RPMI7951 (cell line): ENCODE measurements at places on chromosomes 2 and 18. TPM values are rescaled to one million over a fixed set of nuclear protein-coding genes. Genes with fewer than 3 reads are reported as not detected.

DNA sequence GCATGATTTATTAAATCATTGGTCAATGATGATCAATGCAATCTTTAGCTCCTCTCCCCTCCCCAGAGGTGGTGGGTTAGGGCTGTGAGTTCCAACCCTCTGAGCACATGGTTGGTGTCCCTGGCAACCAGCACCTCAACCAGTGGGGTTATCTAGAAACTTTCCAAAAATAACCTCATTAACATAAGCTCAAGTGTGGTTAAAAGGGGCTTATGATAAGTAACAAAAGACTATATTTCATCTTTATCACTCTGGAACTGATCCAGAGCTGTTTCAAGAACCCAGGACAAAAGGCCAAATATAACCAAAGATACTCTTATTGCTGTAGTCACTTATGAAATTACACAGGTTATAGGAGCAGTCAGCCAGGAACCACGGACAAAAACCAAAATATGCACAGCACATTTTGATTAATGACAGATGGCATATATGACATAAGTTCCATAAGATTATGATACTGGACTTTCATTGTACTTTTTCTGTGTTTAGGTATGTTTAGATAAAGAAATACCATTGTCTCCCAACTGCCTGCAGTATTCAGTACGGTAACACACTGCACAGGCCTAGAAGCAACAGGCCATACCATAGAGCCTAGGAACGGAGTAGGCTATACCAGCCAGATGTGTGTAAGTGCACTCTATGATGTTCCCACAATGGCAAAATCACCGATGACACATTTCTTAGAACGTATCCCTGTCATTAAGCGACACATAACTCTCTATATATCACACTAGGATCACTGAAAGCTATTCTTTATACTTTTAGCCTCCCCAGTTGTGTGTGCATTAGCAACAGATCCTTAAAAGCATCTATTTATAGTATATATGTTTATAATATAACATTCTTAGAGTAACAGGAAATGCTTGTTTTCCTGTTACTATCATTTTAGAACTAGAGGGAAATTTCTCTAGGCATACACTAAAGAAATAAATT, 31.9 kb downstream of the KIDINS220 start:
- DNase-seq: no peak

GRCh38 chr2:2392332-2392731, 61.3 kb upstream of the MYT1L start:
- no peak for DNase-seq

DNA sequence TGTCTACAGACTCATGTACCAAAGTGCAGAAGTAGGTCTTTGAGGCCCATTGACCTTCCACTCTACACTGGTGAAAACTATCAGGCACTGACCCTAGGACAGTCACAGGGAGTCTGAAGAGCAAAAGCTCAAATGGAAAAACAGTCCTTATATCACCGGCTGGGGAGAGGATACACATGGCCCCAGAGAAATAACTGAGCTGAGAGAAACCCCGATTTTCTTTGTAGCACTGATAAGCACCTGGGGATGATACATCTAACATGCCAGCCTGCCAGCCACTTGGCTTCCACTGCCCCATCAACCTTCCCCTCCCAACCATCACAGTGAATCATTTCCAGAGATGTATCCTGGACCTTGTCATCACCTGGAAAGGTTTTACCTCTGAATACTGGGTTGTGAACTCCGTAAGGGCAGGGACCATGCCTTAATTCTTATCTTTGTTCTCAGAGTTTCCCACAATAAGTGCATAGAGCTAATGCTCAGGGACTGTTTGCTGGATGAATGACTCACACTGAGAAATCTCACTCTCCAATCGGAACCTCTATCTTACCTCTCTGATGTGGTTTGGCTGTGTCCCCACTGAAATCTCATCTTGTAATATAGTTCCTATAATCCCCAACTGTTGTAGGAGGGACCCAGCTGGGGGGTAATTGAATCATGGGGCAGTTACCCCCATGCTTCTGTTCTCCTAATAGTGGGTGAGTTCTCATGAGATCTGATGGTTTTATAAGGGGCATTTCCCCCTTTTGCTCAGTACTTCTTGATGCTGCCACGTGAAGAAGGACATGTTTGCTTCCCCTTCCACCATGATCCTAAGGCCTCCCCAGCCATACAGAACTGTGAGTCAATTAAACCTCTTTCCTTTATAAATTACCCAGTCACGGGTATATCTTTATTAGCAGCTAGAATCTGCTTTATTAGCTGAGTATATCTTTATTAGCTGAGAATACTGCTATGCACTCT, 37.1 kb downstream of the EVA1A start:
- peak; percentile 95 for DNase-seq

GRCh38 chr18:12839526-12840196, 44.4 kb downstream of the PTPN2 start:
- no peak for DNase-seq

RAD51AP2 gene
- total RNA-seq: not detected in 2 replicates

ASTL gene
- not detected in 2 replicates for total RNA-seq
